ENCODE measurements at places on chromosomes 1 and 21.

DNA sequence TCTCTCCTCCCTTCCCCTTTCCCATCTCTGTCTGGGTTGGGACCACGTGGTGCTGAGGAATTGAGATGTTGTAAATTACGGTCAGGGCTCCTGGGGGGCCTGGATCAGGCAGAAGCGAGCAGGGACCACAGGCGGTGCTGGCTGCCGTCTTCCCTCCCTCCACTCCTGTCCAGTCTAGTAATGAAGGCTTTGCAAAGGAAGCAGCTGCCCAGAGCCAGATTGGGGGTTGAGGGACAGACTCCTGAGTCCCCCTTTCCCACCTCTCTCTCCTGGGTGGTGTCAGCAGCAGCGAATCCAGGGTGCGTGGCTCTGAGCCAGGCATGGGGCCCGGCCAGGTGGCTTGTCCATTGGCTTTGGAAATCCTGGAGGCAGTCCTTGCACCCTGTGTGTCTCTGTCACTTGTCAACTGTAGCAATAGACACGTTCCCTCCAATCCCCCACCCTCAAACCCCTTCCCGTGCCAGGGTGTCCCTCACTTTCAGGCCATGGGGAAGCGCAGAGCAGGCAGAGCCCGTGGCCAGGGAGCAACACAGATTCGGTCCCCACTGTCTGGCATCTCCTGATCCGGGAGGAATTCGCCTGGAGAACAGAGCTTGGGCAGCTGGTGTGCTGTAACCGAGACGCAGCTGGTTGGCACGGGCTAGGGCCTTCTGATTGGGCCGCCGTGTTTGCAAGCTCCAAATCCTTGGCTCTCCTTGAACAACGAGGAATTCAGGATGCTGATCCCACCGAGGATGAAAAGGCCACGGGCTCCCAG, 64.8 kb upstream of the WNT4 start:
- no peak for DNase-seq

- no peak for DNase-seq
These were observed 323.0 kb upstream of the USP25 start for GRCh38 chr21:15406791-15407190.

- DNase-seq: no peak
These were observed 647.7 kb downstream of the LTN1 start for GRCh38 chr21:28344985-28345384.

- DNase-seq: no peak
These were observed 44.9 kb downstream of the ATP1B1 start for GRCh38 chr1:169151338-169151837.

GRCh38 chr21:38474124-38474523, 24.2 kb downstream of the ERG start:
- no peak for DNase-seq

DNA sequence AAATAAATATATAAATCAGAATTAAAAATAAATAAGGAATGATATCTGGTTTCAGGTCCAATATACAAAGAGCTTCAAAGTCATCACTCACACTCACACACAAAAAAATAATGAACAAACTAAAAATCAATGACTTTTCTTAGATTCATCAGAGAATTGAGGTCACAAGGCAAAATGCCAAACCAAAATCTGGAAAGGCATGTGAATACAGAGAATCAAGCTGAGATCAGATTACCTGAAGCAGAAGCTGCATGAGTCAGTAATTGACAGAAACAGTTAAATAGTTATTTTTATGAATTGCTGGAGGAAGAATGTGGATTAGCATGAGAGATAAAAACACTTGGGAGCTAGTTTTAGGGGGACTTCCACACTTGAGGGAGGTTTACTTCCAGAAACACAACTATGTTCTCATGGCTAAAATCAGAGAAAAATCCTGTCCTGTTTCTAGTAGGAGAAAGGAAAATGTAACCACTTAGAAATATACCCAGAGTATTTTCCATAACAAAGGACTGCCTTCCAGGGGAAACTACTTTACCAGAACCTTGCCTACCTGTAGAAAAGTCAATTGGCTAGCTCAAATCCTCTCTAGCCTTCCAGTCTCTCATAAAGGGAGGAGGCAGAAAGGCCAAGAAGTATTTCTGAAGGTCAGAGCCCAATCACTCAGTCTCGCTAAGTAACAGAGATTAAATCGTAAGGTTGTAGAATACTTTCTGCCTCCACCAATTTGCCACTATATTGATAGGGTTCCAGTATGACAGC, 536.6 kb upstream of the NR5A2 start:
- DNase-seq: no peak

DNA sequence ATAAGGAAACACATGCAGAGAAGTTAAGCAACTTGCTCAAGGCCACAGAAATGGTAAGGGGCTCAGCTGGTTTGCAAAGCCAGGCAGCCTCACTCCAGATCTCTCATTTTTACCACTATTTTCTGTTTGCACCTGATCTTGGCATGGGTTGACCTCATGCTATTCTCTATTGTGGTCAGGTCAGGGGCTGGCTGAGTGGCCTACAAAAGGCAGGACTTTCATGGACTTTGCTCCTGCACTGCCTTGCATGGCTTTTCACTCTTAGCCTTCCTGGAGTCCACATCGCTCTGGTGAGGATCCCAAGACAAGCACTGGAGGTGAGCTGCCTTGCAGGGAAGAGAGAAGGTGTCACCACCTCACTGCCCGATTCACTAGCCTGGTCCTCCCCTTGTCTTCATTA, 56.8 kb upstream of the CSF3R start:
- DNase-seq: no peak

DNA sequence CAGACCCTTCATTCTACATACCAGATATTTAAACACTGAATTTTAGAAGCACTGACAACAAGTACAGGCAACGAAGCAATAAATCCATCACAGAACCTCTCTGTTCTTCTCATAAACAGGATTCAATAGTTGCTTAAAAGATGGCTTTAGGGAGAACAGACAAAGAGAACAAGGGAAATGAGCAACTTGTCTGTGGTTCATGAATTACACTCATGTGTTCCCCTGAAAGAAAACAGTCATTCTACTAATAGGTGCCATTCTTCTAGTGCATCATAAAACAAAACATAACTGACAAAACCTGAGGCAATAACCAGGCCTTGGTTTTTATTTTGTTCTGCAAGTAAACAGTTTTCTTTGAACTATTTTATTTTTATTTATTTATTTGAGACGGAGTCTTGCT, 6.8 kb downstream of the GNL2 start:
- DNase-seq: no peak

DNA sequence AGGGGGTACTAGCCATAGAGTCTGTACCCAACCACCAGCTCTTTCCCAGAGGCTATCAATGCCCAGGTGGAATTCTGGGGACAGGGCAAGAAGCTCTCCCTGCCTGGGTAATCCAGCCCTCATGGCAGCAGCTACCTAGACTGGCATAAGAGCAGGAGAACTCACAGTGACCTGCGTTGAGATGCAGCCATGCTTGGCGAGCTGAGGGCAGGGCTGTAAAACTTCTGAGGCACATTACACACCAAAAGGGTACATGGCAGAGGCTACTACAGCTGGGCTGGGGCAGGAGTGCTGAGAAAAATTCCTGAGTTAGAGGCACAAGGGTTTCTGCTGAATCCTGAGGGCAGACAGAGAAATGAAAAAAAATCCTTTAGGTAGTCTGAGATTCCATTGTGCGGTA, 927.9 kb upstream of the B3GALT2 start:
- DNase-seq: no peak

GRCh38 chr1:32703479-32704291, 1.1 kb upstream of the SYNC start:
- no peak for DNase-seq

GRCh38 chr1:162612606-162613400, 19.5 kb upstream of the DDR2 start:
- DNase-seq: no peak

DNA sequence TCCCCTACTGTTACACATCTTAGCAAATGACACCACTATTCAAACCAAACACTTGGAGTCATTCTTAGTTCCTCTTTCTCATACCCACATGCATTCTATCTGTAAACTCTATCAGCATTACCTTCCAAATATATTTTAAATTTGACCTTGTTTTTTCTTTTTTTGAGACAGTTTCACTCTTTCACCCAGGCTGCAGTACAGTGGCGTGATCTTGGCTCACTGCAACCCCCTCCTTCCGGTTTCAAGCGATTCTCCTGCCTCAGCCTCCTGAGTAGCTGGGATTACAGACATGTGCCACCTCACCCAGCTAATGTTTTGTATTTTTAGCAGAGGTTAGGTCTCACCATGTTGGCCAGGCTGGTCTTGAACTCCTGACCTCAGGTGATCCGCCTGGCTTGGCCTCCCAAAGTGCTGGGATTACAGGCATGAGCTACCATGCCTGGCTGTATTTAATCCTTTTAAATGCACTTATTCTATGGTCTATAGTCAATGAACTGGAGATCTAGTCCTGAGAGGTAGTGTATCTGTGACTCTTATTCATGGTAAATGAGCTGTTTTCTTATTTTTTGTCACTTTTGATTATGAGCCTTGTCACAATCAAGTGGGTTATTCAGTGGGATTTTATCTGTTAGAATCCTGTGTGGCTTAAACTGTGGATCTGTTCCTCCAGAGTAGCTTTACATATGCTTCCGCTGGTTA, 73.1 kb downstream of the GATAD2B start:
- DNase-seq: peak; percentile 89

GRCh38 chr1:226485192-226485591, 63.4 kb upstream of the STUM start:
- DNase-seq: no peak

GRCh38 chr1:116558140-116558549, 12.7 kb downstream of the CD58 start:
- DNase-seq: no peak

All from RPMI8226 (cell line).